Heart left ventricle (tissue), 16 donors: ENCODE measurements at places on chromosomes 16 and 17.

DNA sequence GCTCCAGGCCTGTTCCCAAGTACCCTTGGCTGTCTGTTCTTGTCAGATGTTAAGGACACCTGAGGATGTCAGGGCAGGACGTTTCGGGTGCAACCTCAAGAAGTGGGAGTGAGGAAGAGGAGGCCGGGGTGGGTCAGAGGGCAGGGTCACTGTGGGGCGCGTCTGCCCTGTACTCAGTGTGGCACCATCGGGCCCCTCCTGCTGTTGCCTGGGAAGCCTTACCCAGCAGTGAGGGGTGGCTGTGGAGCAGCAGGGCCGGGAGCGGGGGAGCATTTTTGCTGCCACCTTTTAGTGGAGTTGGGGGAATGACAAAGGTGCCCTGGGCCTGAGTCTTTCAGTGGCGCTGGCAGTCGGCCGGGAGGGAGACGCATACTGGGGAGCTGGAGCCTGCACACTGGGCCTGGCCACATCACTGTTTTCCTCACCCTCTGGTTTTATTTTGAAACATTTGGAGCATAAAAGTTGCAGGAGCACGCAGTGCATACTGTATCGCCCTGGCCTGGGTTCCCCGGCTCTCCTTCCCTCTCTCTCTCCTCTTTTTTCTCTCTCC is 11.1 kb upstream of the FLYWCH1 start:
- DNase-seq: no peak

- DNase-seq: no peak
These were observed 16.6 kb downstream of the TUBD1 start for GRCh38 chr17:59876107-59876506.

DNA sequence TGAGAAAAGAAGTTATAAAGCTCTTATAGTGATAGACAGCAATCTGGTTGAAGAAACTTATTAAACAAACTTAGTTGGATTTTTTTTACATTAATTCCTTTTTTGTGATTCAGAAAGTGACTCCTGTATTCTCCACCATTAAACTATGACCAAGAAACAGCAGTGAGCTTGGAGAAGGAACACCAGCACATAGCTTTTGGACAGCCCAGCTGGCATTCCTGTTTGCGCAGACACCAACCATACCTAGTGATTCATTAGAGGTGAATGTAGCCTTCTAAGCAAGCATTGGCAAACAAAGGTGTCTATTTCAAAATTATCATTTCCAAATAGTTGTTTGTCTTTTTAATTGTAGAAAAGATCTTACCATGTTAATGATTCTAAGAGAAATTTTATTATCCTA is 94.4 kb downstream of the STXBP4 start:
- no peak for DNase-seq

GRCh38 chr17:81438007-81438659 is 42.9 kb downstream of the BAHCC1 start:
- DNase-seq: no peak

- no peak for DNase-seq
These were observed 46.5 kb upstream of the GSE1 start for GRCh38 chr16:85566561-85567100.

DNA sequence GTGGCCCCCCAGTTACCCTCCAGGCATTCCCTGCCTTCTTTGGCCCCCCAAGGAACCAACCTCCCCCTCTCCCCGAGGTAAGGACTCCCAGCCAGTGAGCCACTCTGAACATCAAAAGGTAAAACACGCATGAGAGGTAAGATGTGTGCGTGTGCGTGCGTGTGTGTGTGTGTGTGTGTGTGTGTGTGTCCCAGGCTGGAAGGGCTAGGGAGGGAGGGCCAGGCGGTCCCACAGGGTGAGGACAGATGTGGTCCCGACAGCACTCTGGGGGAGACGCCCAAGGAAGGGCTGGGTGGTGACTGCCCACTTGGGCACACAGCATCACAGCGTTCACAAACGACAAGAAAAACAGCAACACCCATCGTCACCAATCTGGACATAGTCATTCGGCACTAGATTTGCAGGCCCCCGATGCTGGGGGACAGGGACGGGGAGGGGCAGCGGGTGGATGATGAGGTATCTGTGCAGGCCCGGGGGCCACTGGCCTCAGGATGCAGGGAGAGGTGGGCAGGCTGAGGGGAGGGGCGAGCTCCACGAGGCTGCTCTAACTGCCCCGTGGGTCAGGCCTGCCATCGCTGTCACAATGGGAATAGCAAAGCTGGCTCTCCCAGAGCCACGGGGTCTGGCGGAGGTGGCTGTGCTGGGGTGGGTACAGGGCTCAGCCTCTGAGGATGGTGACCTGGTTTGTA is 16.3 kb downstream of the MNT start:
- DNase-seq: no peak

- DNase-seq: no peak
These were observed 702 bp downstream of the NUDT21 start for GRCh38 chr16:56450275-56450985.

GRCh38 chr17:69361156-69361555 is 34.2 kb upstream of the ABCA5 start:
- DNase-seq: no peak

GRCh38 chr17:49407086-49407485 is 7.6 kb downstream of the PHB1 start:
- no peak for DNase-seq

- DNase-seq: peak; percentile 49
These were observed 13.8 kb downstream of the C17orf50 start for GRCh38 chr17:35774499-35774898.

DNA sequence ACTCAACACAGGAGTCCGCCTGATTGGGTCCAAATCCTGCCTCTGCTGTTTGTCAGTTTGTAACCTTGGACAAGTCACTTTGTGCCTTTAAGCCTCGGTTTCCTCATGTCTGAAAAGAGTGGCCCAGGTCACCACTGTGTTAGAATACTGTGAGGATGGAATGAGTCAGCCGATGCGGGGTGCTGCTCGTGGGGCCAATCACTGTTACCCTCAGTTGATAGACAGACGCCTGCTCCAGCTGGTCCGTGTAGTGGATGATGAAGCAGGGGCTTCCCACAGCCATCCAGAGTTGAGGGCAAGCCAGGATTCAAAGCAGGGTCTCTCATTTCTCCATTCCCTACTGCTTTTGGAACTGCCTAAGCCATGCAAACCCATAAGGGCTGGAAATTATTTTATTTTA is 5.8 kb downstream of the FBXL19 start:
- no peak for DNase-seq

GRCh38 chr16:83738923-83739503 is 68.8 kb upstream of the HSBP1 start:
- DNase-seq: no peak

- no peak for DNase-seq
These were observed 152.1 kb downstream of the AXIN2 start for GRCh38 chr17:65409381-65409780.

GRCh38 chr16:2990891-2991290 is 10.6 kb upstream of the PKMYT1 start:
- DNase-seq: no peak

GRCh38 chr16:320206-320605 is 32.3 kb downstream of the AXIN1 start:
- DNase-seq: no peak

DNA sequence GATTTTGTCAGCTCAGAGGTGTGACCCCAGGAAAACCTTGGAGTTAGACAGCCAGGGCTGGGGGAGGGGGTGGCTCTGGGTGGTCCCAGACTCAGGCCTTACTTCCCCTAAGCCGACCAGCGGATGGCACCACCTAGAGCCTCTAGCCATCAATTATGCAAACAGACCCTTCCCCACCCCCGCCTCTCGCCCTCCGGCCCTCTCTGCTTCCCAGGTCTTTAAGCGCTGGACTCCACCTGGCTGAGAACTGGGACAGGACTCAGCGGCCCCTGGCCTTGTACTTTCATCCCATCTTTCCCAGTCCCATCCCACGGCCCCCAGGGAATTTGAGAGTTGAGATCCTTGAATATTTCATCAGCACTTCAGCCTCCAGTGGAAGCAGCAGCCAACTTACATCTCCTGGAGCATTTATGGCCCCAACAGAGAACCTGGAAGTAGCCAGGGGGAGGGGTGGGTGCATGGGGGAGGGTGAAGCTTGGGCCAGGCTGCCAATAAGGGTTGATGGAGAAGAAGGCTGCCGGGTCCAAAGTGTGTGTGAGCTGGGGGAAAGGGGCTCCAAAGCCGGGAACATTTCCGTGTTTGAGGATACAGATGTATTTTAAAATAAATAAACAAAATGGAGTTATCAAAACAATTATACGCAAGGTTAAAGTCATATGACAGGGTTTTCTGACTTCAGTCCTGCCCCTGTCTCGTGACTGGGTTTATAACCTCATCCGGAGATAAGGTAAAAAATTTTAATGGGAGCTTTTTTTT is 7.5 kb upstream of the JUP start:
- DNase-seq: no peak

DNA sequence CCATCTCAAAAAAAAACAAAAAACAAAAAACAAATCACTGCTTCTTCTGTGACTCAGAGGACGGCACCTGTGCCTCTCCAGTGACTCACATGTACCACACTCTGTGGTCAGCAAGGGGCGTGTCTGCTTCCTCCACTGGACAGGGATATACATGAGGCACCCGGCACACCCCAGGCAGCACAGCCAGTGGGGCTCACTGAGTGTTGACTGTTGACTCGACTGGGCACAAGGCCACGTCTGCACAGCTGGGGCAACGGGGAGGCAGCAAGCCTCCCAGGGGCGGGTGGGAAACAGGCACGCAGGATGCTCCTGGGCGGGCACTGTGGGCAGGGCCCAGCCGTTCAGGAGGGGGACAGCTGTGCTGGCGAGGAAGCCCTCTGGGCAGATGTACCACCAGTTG is 64.1 kb downstream of the TIMM22 start:
- DNase-seq: no peak

- no peak for DNase-seq
These were observed 21.0 kb upstream of the MTMR4 start for GRCh38 chr17:58535431-58535830.

DNA sequence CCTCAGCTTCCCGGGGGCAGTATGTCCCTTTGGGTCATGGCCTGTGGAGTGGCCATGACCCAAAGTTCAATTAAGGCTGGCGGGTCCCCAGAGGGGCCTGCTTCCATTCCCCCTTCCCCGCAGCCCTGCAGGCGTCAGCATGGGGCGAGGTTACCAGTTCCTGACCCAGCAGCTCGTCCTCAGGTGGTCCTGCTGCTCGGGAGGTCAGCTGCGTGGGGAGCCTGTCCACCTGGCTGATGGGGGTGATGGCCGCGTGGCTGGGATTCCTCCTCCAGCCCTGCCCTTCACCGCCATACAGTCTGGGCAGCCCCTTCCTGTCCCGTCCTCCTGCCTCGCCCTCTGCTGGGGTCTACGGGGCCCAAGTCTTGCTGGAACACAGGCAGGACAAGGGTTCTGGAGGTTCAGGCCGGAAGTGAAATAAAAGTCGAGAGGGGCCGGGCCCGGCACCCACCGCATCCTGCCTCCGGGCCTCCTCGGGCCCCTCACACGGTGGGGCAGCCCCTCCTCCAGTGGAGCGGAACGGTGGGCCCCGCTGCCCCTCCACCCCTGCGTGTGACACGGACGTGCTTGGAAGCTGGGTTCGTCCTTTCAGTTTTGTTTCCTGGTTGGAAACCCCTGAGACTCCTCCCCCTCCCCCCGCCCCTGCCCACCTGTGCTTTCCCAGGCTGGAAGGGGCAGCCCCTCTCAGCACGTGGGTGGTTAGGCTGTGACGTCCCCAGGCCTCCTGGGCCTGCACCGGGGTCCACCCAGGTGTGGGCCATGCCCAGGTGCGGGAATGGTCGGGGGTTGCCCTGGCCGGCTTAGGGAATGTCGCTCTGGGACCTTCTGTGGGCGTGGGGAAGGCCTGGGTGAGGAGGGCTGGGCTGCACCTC is 6.8 kb downstream of the UBALD2 start:
- peak; percentile 50 for DNase-seq

DNA sequence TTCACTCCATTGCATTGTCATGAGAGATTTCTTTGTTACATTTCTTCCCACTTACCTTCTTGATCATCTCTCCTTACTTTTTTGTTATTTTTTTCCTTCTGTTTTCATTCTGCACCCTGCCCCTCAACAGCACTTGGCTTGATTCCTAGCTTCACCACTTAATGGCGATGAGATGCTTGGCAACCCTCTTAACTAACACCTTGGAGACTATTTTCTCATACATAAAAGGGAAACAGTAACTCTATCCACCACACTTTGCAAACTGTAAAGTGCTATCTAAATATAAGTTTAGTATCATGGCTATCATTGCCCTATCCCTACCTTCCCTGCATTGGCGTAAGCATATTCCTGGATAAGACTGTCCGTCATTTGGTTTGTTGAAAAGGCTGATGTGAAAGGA is 177.3 kb downstream of the SHISA6 start:
- DNase-seq: no peak

- DNase-seq: peak; percentile 22
These were observed 180.2 kb upstream of the TBX2 start for GRCh38 chr17:61219460-61219859.

DNA sequence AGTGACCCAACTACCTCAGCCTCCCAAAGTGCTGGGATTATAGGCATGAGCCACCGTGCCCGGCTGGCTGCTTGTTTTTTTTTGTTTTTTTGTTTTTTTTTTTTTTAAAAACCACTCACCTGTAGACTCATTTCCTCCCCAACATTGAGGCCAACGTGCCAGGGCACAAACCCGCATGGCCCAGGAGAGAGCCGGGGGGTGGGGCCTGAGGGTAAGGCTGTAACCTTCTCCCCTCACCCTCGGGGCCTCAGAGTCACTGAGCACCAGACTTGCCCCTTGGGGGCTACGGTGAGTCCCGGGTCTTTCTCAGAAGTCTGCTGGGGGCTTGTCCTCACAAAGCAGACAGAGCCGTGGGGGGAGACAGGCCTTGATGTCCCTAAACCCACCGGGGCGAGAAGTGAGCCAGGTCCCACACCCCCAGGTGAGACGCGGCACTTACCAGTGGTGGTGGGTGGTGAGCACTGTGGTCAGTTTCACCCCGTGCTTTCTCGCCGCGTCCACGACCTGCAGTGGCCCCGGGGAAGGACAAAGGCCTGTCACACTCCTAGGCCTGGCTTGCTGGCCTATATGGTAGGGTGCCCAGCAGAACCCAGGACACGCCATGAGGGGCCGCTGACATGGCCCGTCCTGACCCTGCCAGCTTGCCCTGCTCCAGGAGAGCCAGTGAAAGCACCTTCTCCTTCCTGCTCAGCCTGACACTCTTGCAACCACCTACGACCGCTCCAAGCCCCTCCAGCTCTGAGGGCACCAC is 4.6 kb downstream of the HAGH start:
- no peak for DNase-seq

GRCh38 chr16:66036184-66036583 is 330.3 kb upstream of the CDH5 start:
- peak; percentile 40 for DNase-seq

GRCh38 chr17:7842380-7843256 is 8.6 kb downstream of the KDM6B start:
- peak; percentile 86 for DNase-seq

DNA sequence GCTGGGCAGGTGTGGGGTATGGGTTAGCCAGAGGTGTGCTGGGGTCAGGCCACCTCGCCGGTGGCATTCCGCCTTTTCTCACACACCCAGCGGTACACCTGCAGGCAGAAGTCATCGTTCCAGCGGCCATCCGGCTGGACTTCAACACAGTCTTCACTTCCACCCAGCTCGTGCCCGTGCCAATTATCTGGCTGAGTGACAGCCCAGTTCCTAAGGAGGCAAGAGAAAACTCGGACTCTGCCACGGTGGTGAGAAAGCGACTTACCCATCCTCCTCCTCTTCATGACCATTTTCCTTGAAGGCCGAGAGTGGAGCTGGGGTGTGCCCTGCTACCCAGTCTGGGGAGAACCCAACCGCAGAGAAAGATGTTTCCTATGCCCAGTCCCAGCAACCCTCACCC is 13.1 kb downstream of the ASGR2 start:
- DNase-seq: no peak

- no peak for DNase-seq
These were observed 133.1 kb downstream of the SNX11 start for GRCh38 chr17:48240562-48241130.
